Renal cortex interstitium (tissue), 15 donors: ENCODE measurements at places on chromosomes 16 and 17.

DNA sequence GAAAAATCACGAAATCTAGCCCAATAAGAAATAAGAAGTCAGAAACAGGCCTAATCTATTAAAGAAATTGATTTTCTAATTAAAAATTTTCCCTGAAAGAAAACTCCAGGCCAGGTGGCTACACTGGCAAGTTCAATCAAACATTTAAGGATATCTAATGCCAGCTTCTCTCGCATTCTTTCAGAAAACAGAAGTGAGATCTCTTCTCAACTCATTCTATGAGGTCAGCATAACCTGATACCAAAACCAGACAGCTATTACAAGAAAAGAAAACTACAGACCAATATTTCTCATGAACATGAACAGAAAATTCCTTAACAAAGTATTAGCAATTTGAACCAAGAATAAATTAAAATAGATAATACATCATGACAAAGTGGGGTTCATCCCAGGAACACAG lies 52.4 kb downstream of the AXIN2 start:
- DNase-seq: no peak

DNA sequence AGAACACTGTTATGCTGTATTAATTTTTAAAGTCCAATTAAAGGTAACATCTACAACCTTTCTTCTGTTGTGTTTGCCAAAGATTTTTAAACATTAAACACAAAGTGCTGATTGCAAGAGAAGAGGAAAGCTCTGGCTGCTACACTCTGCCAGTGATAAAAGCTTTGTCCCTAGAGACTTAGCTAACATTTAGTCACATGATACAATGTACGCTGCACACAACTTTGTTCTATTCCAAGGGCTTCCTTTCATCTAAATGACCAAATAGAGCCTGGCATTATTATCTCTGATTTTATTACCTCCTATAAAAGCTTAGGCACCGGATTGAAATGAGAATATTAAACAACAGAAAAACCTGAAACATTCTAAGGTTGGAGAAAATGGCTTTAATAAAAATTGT lies 388.7 kb upstream of the PMFBP1 start:
- no peak for DNase-seq

DNA sequence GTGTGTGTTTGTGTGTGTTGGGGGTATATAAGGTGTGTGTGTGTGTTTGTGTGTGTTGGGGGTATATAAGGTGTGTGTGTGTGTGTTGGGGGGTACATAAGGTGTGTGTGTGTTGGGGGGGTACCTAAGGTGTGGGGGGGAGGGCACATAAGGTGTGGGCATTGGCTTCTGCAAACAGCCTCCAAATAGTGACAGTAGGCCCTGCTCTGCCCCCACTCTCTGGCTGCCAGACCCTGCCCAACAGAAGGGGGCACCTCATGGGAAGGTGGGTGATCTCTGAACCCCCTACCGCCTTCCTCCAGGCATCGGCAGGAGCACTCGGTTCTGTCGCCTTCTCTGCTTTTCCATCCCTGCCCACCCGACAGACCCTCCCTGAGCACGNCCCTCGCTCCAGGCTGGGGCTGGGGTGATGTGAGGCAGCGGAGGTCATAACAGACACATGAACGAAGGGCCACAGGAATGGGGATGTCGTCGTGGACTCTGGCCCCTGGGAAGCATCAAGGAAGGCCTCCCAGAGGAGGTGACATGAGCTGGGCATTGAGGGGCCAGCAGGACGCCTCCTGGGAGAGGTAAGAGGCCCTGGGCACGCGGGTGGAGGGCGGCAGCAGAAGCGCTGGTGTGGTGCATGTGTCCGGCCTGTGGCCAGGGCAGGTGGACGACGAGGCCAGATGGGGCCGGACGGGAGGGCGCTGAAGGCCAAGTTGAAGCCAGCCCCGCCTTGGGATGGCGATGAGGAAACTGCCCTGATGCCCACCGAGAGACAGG lies 136.6 kb upstream of the RPH3AL start:
- no peak for DNase-seq

GRCh38 chr16:27638833-27639560 lies 89.1 kb downstream of the KATNIP start:
- no peak for DNase-seq

DNA sequence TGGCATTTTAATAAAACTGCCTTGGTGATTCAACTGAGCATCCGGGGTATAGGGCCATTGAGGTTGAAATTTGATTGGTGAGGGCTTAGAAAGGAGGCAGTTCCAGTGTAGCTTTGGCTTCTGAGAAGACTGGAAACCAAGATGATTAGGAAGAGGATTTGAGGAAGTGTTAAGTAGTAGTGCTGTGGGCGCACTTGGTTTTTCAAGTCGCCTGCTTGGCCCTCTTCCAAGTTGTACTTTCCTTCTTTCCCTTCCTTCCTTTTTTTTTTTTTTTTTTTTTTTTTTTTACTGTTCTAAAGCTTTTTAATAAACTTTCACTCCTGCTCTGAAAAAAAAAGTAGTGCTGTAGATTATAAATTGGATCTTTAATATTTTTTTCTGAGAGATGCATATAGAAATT lies 320.5 kb downstream of the UTP18 start:
- DNase-seq: no peak

DNA sequence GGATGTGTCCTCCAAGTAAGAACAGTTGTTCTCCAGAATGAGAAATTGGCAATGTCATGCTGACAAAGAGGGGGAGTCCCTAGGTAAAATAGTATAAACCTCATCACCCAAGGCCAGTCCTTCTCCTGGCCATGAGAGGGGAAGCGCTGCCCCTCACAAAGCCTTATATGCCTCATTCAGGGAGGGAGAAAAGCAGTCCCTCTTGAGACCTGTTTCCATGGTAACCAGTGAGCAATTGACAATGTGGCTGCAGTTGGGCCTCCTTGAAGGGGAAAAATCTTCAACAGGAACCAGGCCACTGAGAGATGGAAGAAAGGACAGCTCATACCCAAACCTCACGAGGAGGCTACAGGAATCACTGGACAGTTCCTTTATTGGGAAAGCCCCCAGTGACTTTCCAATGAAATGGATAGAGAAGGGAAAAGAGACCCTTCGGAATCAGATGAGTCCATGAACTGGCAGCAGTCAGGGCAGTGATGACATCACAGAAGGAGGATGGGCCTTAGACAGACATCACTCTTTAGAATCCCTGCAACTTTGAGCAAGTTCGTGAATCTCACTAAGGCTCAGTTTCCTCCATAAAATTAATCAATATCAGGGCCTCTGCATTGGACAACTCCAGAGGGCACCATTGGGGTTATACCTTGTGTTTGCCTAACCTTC lies 275.7 kb downstream of the TOX3 start:
- DNase-seq: no peak

- no peak for DNase-seq
Measured at GRCh38 chr16:24541233-24541933, 2.0 kb downstream of the RBBP6 start.

- no peak for DNase-seq
Measured at GRCh38 chr17:29116804-29117753, 63.1 kb downstream of the MYO18A start.

- DNase-seq: no peak
Measured at GRCh38 chr16:31331807-31332301, 23.1 kb upstream of the ITGAX start.

DNA sequence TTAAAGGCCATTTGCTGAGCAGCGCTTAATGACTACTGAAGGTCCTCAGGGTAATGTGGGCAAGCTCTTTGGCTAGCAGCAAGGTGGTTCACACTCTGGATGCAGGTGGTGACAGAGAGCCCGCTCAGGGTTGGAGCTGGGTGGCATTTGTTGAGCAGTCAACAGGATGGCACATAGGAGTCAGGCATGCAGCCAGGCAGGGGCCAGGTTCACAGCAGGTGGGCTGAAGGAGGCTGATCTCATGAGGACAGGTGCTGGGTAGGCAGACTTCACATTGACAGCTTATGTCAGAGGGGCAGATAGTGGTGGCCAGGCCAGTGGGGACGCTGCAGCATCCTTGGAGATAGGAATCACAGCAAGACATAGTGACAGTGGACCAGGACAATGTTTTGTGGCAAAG lies 4.5 kb downstream of the KRTAP3-1 start:
- no peak for DNase-seq

DNA sequence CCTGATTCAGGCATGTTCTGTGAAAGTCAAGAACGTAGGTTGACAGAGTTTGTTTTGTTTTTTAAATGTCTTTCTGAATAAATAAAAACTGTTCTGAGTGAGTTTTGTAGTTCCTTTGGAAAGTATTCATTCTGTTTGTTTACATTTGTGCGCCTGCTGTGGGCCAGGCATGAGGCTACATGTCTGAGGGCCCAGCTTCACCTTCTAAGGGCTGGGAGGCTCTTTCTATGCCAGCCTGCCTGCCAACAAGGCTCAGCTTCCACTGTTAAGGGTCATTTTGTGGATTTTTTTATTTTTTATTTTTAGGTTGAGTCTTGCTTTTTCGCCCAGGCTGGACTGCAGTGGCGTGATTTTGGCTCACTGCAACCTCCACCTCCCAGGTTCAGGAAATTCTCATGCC lies 6.1 kb downstream of the WWOX start:
- no peak for DNase-seq

- no peak for DNase-seq
Measured at GRCh38 chr17:80805032-80805751, 186.4 kb upstream of the CHMP6 start.

GRCh38 chr17:2064520-2064971 lies 9.6 kb downstream of the HIC1 start:
- DNase-seq: no peak

DNA sequence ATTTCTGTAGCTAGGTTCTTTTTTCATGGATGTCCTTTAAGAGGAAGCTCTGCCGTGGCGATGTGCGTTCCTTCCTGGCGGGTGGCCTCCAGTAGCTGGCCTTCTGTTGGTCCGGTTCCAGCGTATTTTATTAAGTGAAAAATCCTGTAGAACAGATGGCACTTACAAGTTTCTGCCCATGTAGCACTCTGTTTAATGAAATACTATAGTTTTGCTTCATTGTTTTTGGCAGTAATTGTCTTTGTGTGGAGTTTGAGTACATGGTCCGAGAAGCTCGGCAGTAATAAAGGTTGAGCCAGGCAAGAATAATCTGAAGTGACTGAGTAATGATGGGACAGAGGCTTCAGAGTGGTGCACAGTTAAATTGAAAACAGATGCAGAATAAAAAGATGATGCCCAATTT lies 20.4 kb downstream of the USP10 start:
- DNase-seq: no peak

DNA sequence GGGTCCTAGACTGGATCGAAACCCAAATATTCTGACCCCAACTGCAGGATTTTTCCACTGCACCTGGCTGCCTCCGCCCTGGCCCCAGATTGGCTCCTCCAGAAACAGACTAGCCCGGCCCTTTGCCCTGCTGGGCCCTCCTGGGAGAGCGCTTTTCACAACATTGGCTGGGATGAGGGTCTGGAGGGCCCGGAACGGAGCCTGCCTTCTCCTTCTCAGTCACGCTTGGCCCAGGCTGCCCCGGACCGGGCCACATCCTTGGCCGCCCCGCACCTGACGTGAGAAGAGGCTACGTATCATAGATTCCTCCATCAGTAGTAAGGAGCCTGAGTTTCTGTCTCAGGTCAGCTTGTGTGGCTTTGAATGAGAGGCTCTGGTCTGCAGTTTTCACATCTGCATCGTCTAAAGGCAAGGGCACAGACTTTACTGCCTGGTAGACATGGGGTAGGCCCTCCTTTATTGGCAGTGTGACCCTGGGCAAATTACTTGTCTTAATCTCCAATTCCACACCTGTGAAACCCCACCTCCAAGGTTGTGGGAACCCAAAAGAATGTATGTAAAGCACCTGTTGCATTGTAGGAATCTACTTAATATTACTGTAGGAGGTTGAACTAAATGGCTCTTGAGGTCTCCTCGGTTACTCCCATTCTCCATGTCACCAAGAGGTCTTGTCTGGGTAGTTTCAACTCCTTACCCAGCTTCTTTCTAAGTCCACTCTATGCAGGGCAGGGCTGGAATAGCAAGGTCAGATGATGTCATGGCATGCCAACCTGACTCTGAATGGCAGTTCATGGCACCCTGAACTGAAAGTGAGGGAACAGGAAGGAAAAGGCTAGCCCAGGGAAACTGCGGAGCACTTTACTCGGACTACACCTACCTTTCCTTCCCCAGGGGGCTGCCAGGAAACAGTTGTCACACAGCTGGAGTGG lies 661 bp downstream of the LRRC3C start:
- DNase-seq: no peak

DNA sequence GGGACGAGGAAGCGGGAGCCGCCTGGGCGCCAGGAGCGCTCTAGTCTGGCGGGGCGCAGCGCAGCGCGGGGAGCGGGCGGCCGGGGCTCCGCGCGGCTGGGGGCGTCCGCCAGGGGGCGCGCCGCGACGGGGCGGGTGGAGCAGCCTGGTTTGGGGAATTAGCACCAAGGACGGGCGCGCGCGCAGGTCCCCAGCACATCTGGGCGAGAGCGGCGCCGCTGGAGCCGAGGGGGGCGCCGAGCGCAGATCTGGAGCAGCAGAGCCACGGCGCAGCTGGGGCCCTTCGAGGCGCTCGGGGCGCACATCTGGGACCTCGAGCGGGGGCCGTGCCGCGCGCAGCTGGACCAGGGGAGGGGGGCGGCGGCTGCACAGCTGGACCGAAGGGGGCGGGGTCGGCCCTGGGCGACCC lies at the start of gene NXPH3:
Gene NXPH3, plus strand, starts transcription at position 193 of the 409 bp plus-strand sequence. CDS start 349 bp downstream, outside the sequence.
- DNase-seq: no peak

DNA sequence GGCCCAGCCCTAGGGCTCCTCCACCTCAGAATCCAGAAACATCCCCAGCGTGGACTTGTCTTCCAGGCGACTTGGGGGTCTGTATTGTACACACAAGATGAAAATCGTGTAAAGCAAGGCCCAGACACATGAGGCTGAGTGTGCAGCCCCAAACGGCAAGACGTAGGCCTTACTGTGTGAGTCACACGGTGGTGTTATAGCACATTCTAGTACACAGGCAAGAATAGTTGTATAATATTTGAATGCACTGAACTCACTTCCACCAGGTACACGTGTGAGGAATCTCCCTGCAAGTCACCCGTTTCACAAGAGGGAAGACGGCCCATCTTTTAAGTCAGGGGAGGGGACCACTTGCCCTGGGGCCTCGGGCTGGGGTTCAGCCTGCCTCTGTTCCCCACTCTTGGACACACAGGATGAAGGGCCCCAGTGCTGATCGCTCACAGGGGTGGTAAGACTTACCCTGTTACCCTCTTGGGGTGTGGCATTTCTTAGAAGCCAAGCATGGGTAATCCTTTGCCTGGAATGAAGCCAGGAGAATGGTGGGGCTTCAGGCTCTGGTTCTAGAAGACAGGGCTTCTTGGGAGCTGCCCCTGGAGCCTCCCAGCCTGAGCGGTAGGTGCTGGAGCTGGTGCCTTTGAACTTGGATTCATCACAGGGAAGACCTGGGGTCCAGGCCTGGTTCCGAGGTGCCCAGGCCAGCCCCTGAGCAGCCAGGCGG lies 71.3 kb downstream of the SREBF1 start:
- DNase-seq: no peak

DNA sequence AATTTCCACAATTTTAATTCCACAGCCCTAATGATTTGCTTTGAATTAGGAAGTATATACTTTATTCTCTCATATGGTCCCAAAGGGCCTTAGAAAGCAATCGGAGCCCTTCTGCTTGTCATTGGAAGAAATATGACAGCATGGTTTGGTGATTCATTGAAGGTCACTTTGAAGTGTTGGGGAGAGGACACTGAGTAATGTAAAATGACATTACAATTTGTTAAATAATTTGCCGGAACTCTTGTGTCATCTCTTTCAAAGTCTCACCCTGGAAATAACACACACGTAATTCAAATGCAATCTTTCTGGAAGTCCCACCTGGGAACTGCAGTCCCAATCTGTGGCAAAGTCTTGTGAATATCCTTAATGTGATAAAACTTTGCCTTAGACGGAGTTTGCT lies 59.8 kb downstream of the BMERB1 start:
- no peak for DNase-seq

GRCh38 chr16:47309581-47310312 lies 151.1 kb downstream of the ITFG1 start:
- DNase-seq: no peak
